NCI-H1436 treated with DMSO at 0.1 percent for 48 hours (cell line): ENCODE measurements at places on chromosomes 1 and 21.
A peak's percentile ranks its signal among the peaks of the same experiment; 100 is the strongest.

DNA sequence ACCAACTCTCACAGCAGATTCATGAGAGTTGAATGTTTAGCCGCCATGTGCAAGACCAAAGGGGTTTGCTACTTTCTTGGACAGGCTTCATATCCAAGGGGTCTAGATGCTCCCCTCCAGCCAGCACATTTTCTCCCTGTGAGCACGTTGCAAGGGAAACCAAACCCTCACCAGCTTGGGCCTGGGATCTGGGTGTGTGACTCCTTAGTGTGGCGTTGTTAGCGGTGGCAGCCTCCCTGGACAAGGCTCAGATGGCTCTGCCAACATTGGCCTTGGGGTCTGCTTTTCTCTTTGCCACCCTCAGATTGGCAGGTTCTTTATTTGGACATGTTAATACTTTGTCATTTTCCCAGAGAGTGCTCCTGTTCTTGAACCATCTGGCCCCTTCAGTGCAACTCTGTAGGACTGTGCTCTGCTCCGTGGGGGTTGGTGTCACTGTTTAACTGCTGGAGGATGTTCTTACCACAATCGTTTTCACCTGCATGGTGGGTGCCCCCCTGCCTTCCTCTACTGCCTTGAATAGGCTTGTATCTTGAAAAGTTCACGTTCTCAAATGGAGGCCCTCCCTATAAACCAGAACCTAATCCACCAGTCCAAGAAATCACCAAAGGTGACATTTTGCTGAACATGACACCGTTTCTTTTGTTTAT lies 13.4 kb downstream of the ABCG1 start:
- peak; percentile 58 for DNase-seq

GRCh38 chr1:67171978-67172377 lies 5.7 kb downstream of the IL23R start:
- DNase-seq: no peak

- DNase-seq: no peak
Observed at GRCh38 chr1:41448821-41449220, 35.7 kb downstream of the EDN2 start.

DNA sequence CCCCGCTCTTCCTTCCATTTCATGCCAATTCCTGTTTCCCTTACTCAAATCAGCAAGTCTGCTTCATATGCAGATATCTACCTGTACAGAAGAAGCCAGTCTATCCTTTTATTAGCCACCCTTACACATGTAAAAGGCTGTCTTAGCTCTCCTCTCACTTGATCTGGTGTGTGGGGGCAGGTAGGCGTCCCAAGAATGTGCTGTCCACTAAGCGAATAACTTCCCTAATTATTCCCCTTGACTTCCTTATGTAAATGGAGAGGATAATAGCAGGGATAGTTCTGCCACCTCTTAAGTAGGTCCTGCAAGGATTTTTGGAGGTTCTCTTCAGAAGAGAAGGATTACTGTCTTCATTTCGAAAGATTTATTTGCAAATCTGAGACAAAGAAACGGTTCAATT lies 160.4 kb downstream of the TTLL7 start:
- no peak for DNase-seq

DNA sequence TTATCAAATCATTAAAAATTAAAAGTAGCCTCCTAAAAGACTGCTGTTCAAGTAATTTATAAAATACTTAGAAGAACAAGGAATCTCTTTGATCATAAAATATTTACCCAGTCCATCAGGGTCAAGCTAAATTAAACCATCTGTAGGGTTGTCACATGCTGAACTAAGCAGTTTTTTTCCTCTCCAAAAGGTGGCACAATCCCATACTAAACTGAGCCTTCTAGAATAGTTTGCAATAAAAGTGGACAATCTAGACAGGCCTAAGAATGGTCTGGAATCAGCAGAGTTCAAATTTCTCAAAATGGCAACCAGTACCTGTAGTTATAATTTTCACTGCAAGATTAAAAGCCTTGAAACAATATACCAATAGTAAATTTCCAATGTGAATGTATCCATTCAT lies 194.8 kb downstream of the EIF4G3 start:
- no peak for DNase-seq

DNA sequence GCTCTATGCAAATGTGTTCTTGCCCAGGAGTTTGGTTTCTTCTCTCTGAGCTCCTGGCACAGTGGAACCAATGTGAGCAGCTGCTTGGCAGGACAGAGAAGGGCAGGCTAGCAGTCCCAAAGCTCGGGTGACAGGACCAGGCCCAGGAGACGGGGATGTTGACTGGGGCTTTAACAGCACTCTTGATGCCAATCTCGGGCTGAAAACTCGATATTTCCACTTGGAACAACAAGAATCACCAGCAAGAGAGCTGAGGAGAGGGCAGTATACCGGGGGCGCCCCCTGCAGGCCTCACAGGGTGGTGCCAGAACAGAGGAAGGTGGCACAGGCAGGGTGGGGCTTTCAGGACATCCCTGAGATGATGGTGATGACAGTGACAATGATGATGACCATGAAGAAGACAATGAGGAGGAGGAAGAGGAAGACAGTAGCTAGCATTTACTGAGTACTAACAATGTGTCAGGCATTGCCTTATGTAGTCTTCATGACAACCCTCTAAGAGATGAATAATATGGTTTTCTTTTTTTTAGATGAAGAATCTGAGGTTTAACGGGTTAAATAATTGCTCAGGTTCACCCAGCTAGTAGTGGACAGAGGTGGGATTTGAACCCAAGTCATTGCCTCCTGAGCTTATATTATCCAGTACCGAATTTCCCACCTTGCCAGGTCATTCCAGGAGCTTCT lies 2.7 kb upstream of the KCNJ9 start:
- DNase-seq: no peak

DNA sequence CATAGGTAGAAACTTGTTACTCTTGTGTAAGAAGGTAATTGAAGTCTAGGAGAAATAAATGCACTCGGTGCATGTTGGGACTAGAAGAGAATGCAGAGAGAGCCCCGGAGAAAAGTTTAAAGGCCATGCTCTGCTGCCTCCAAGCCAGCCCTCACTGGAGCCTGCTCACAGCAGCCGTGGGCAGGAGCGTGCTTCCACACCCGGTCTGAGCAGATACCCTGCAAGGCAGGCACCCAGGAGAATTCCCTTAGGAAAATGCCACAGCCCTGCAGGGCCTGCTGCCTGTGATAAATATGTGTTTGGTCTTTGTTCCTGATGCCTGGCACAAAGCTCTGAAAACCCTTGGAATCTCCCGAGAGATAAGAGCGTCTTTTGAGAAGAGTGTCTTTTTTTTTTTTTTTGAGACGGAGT lies 22.8 kb downstream of the C2CD2 start:
- DNase-seq: no peak

GRCh38 chr1:208153386-208153785 lies 90.8 kb downstream of the PLXNA2 start:
- peak; percentile 37 for DNase-seq

DNA sequence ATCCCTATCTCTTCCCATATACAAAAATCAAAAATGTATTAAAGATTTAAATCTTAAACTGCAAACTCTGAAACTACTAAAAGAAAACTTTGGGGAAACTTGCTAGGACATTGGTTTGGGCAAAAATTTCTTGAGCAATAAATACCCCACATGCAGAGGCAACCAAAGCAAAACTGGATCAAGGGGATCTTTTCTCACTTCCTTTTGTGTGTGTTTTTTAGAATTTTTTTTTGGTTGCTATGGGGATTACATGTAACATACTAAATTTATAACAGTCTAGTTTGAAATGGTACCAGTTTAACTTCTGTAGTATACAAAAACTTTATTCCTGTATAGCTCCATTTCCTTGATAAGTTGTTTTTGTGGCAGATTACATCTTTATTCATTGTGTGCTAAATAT lies 16.8 kb downstream of the MAST2 start:
- DNase-seq: no peak

GRCh38 chr1:16111771-16112595 lies 38.5 kb upstream of the FAM131C start:
- no peak for DNase-seq

- no peak for DNase-seq
Observed at GRCh38 chr1:218408942-218409341, 63.8 kb downstream of the TGFB2 start.

GRCh38 chr1:151815716-151816327 lies 10.6 kb upstream of the LINGO4 start:
- DNase-seq: no peak

GRCh38 chr1:115430441-115431158 lies 92.6 kb upstream of the NGF start:
- DNase-seq: peak; percentile 38

DNA sequence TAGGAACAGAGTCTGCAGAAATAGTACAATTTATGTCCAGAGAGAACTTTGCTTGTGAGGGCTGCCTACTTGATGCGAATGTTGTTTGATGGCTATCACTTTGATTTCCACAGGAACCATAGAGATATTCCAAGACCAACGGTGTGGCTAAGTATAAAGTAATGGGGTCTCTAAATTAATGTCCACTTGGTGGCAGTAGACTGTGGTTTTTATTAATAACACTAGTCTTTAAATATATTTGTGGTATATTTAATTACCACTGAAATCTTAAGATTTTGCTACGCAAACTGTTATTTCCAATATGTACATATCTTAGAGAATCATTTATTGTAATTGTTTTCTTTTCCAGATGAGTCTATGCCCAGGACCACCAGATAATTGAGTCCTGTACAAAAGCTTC lies 647.9 kb downstream of the PLA2G4A start:
- no peak for DNase-seq

DNA sequence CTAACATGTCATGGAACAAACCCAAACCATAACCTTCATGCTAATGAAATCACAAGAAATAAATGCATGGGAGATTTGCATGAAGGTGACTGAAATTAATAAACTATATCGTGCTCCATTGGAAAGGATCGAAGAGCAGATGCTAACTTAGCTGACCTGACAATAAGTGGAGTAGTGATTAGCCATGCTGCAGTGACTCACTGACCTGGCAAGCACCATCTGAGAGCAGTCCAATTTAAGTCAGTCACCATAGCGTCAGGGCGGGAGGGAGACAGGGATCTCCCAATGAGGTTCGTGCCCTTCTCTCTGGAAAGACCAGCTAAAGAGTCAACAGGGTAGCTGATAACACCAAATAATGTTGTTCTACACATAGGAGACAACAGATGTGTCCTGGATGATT lies 21.5 kb downstream of the OLIG2 start:
- DNase-seq: no peak

- DNase-seq: no peak
Observed at GRCh38 chr1:217896490-217896889, 265.3 kb downstream of the SPATA17 start.

- no peak for DNase-seq
Observed at GRCh38 chr1:108050158-108050557, 85.2 kb upstream of the VAV3 start.

DNA sequence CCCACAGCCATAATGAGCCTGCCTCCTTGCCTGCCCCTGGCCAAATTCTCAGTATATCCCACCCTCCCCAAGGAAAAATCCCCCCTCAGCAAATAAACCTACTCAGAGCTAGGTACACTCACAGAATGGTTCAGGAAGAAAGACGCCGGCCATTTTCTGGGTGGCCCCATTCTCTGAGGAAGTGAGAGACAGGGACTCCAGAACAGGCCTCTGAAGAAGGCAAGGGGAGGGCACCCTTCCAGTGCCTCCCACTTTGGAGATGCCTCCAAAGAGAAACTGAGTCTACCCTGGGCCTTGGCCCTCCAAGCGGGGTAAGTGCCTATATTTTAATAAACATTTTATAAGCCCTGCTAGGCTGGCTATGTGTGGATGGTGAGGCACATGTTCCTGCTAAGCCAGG lies 2.3 kb downstream of the PACC1 start:
- DNase-seq: no peak

- no peak for DNase-seq
Observed at GRCh38 chr21:45001134-45002095, 61.6 kb downstream of the SLX9 start.

GRCh38 chr1:112692681-112693080 lies 14.2 kb downstream of the RHOC start:
- DNase-seq: no peak

GRCh38 chr1:115398745-115399144 lies 60.7 kb upstream of the NGF start:
- DNase-seq: no peak

DNA sequence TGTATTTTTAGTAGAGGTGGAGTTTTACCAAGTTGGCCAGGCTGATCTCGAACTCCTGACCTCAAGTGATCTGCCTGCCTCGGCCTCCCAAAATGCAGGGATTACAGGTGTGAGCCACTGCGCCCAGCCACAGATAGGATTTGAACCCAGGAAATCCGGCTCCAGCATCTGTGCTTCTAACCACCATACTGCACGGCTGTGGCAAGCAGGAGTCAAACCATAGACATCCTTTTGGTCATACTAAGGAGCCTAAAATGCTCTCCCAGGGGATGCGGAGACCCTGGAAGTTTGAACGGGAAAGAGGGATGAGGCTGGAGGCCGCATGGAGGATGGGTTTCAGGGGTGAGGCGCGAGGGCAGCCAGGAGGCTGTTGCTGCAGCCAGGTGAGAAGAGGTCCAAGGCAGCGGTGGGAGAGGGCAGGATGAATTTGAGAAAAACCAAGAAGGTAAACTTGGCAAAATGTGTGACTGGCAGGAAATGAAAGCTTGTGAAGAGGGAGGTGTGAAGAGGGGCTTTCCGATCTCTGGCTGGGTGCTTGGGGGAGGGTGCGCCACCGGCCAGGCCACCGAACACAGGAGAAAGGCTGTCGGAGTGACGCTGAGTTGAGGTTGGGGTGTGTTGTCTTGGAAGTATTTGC lies 24.0 kb upstream of the CDK18 start:
- no peak for DNase-seq

DNA sequence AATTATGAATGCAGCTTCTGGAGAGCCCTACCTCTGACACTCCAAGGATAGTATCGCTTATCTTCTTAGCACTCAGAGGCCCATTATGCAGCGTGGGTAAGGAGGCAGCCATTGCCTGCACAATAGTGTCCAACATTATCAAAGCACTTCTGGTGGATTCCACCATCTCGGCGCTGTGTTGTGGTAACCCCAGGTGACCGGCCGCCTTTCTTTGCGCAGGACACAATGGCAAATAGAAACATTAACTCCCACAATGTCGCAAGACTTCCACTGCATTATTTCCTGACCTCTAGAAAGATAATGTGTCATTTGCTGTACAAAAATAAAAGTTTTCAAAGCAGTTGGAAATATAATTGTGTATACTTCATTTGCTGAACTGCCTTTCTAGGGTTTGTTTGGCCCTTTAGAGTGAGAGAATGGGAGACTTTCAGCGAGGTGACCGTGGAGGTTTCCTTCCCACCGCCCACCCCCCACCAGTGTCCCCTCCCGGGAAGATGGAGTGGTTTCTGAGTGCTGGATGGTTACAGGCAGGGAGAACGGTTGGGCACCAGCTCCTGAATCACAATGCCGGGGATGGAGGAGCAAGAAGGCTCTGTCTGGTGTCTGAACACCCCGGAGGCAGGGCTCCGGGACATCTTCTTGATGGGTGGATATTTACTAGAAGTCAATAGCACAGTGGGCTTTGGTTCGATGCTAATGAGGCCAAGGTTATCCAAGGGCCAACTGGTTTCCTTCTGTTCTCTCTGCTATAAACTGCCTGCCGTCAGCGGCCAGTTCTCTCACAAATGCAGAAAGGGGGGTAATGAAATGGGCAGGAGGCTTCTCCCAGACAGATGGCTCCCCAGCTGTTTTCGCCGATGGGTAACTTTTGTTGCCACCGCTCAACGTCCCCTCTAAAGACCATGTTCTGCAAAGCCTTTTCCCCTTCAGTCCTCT lies 215.4 kb upstream of the PROX1 start:
- no peak for DNase-seq
